ENCODE measurements at places on chromosomes 1 and 21.

DNA sequence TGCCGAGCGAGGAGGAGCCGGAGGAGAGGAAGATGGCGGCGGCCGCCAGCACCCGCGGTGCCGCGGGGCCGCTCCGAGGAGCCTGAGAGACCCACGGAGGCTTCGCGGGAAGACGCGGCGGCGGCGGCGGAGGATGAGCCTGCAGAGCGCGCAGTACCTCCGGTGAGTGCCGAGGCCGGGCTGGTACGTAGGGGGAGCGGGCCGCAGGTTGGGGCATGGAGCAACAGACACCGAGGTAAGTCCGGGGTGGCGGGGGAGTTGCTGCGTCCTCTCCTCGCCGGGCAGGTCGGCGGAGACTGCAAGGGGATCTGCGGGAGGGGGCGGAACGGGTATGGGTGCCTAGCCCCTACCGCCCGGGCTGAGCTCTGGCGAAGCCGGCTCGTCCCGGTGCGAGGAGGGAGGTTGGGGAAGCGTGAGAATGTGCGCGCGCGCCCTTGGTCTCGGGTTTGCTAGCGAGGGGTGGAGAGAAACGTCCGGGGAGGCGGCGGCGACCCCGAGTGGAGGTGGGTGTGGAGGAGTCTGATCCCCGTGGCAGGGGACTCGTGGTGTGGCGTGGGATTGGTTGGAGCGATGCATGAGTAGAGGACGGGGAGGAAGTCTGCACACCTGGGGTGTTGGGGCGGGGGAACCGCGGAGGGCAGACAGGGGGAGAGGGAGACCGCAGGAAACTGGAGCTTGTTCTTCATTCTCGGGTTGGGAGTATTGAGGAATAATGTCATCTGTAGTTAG is at the start of gene SMG7:
Gene SMG7, plus strand, starts transcription at position 12 of the 729 bp plus-strand sequence. Its CDS starts 122 bp downstream, at position 134.
- no peak for DNase-seq

DNA sequence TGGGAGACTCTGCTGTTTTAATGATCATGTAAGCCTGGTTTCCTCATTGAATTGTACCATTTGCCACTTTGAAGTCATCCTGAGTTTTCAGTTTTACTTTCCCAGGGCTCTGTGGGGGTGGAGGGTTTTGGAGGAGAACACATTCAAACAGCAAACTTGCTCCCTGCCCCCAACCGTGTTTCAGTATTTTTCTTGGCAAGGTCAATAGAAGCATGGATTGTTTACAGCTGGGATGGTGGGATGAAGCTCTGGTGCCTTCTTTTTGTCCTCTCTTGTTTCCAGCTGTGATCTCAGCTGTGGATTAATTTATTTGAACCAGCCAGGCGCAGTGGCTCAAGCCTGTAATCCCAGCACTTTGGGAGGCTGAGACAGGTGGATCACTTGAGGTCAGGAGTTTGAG is 54.3 kb upstream of the SERBP1 start:
- DNase-seq: no peak

DNA sequence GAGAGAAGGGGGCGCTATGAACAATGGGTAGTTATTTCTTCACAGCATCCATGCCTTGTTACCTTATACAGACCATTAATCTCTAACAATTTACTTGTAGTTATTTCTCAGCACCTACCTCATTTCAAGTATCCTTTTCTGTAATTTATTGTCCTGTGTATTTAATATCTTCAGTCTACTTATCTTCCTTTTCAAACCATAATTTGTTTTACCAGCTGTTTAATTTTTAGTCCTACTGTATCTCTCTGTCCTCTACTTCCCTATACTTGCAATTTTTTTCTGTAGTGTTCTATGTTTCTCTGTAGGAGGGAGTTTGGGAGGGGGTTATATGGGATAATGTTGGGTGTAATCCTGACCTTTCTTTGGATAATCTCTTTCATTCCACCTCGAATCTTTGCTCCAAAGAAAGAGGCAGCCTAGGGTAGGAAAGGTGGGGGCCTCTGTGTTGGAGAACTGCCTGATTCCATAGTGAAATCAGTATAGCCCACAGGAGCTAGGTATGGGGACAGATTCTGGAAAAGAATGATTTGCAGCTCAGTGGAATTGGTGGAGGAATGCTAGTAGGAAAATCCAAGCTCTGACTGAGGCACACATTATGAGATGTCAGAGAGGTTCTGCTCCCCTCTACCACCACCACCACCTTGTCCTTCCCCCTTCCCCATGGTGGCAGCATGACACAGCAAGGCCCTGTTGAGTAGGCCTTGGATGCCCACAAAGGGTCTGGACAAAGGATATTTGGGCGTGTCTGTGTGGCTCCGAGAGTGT is 642 bp downstream of the MLLT11 start:
- no peak for DNase-seq

DNA sequence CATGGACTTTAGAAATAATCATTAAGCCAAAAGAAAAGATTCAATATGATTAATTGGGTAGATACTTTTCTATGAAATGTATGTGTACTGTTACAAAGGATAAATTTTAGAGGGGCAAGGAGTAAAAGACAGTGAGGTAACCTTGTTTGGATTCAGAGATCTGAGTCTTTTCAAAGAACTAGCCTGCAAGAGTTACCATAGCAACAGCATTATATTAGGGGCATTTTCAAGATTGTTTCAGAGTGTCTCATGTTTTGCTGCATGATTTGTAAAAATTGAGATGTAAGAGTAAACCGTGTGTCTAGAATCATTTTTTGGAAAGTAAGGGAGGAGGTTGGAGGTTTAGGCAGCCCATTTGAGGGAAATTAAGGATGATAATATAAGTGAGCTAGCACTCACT is 70.6 kb upstream of the KIAA1614 start:
- peak; percentile 55 for DNase-seq

GRCh38 chr21:44614961-44615391 is 3.1 kb downstream of the KRTAP10-8 start:
- no peak for DNase-seq

GRCh38 chr1:27621051-27621920 is 13.7 kb downstream of the FGR start:
- no peak for DNase-seq

DNA sequence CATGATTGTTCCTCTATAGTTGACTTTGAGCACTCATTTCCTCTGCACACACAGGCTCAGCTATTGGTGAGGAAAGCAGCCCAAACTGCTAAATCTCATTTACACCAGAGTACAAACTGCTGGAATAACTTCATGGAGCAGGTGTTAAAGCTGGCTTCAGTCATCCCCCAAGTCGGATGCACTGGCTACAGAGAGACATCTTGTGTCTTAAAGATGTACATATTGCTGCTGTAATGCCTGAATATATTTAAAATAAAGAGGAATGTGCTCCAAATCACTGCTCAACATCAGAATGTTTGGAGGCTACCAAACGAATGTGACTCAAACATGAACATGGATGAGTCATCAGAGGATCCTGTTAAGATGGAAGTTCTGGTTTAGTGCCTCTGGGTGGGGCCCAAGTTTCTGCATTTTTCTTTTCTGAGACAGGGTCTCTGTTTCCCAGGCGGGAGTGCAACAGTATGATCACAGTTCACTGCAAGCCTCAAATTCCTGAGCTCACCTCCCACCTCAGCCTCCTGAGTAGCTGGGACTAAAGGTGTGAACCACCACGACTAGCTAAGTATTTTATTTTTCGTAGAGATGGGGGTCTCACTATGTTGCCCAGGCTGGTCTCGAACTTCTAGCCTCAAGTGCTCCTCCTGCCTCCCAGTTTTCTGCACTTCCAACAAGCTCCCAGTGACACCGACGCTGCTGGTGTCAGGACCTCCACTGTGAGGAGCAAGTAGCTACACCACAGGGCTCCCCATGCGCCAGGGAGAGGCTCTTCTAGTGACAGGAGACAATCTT is 79.0 kb upstream of the KRTAP19-8 start:
- peak; percentile 74 for DNase-seq

DNA sequence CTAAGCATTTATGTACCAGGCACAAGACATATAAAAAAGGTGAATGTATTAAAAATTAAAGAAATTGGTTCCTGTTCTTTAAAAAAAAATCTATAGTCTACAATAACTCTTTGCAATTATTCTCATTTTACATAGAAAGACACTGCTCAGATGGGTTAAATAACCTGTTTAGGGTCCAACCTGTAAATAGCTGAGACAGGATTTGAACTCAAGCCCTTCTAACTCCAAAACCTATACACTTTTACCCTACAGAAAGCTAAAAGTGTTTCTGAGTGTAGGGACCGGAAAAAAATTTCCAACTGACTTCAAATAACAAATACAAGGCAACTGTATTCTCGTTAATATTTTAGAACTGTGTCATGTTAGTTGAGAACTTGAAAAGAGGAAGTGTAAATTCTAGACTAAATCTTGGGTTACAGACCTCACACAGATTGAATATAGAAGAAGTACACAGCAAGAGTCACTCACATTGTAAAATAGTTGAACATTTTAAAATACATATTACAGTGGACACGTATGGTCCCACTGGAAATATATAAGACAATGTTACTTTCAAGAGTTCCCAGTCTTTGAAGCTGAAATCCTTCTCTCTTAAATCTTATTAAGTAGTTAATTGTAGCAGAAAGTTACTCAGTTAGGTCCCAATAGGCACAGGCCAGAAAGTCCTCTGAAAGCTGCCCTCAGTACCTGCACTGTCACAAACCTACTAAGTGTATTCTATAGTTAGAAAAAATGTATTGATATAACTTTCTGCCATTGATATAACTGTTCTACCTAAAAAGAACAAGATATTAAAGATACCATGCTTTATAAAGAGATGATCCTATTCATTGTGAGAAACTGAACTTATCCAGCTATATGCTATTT is 7.3 kb downstream of the EDEM3 start:
- DNase-seq: no peak

DNA sequence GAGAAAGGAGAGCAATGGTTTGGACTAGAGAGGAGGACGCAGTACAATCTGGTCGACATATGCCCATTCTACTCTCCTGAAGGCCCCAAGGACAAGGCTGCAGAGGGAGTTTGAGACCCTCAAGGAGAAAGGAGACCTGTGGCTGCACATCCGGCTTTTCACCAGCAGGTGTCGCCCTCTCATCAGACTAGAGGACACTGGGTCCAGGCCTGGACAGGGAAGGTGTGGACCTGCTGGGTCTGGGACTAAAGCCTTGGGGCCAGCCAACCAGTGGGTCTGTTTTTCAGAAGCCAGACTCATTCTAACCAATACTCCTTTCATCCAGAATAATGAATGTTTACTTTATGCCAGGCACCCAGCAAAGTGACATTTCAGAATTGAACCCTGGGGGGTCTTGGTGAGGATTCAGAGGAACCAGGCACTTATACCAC is 5.0 kb downstream of the SRARP start:
- DNase-seq: no peak

DNA sequence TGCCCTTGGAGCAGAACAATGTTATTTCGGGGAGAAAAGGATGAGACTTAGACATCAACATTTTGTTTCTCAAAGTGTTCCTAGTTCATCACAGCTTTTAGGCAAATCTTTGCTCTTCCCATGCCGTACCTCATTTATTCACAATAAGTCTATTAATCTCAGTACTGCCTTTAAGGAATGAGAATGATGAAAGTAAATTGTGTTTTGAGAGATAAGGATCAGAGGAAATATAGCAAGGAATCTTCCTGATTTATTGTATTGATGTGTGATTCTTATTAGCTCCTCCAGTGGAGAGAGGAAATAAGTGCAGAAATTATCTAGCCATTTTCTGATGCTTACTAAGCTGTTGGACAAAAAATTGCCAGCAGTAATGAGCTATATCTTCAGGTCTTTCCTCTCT is 2.0 kb downstream of the POLR3C start:
- DNase-seq: no peak

GRCh38 chr21:41364308-41364707 is 2.5 kb downstream of the MX2 start:
- DNase-seq: no peak

DNA sequence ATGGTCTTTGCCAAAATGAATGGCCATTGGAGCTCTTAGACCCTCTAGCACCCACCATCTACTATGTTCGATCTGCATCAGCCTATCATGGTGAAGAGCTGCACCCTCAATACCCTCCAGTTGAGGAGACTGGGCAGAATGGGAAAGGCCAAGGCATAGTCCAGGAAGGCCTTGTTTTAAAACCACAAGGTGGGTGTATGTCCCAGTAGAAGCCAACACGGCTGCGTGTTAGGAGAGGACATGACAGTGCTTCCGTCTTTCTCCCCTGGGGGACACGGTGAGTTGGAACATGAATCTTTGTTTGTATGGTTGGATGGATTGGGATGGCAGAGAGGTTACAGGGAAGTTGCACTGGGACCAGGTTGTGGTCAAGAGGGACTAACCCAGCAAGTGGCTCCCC is 18.6 kb upstream of the SH3D21 start:
- no peak for DNase-seq

DNA sequence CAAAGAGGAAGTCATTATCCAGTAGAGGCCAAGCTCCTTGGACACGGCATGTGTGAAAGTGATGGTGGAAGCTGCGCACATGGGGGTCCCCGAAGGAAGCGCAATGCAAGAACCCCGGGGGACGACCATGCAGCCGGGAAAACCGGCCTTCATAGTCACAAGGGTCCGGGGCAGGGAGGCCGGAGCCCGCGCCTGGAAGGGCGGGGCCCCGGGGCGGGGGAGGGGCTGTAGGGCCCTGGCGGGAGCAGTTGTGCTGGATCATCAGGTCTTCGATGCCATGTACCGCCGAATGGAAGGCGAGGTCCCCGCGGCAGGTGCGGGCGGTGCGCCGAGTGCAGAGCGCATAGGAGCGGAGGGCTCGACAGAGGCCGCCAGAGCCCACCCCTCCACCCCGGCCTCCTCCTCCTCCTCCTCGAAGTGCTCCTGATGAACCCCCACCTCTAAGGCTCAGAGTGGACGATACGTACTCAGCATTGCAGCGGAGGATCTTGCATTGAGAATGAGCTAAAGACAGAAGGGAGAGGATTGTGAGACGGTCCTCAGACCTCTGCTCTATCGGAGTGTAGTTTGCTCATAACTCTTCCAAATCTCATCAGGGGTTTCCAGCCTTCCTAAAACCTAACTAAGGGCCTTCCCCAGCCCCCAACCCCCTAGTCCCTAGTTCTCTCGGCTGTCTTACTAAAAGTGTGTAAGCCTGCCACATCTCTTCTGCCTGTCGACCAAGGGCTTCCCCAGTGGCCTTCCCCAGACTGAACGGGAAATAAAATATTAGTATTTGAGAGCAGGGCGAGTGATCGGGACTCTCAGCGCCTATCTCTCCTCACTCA is 2.1 kb downstream of the HJV start:
- no peak for DNase-seq

GRCh38 chr1:209353053-209353452 is 230.5 kb upstream of the CAMK1G start:
- DNase-seq: no peak

DNA sequence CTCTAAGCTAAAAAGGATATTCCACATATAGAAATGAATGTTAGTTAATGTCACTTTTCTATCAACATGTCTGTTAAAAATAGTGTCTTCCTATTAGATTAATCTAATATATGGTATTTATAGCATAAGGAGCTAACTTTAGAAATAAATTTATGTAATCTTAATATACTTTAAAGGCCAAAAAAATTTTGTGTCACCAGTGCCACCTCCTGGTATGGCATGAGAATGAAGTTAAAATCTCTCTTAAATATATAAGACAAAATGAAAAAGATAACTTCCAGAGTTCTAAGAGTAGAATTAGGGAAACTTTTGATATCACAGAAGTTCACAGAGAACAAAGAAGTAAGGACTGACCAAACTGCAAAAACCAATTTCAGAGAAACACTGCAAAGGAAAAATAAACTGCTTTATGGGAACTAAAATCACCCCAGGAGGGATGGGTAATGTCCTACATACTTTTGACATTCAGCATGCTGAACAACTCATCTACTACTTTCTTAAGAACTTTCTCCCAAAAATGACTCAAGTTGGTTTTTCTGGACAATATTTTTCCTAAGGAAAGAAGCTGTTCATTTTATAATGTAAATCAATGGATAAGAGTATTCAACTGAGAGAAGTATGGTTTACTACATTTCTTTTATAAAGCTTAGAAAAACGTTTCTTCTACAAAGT is 82.8 kb downstream of the TRIM33 start:
- no peak for DNase-seq

Data from non-pigmented ciliary epithelial cell (primary cell).